Stimulated activated CD8-positive, alpha-beta memory T cell treated with anti-CD3 and anti-CD28 coated beads, Interleukin-2, amount 100 ng/mL, for 1 hour (primary cell): ENCODE measurements at places on chromosomes 6 and 20.

GRCh38 chr6:111517965-111518364, 34.9 kb upstream of the REV3L start:
- no peak for DNase-seq

DNA sequence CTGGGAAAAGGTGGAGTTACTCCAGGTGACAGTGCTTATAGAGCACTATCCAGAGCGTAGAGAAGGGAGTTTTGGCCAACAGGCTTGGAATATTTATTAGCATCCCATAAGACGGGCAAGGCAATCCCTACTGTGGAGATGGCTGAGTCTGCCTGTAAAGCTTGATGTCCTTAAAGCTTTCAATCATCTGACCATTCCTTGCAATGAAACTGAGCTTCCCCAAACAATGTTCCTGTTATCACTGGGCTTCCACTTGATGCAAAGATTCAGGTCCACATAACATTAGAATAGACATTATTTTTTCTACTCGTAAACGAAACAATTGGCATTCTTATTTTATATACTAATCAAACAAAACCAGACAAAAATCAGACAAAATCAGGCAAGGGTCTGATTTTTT, 48.4 kb upstream of the PIM1 start:
- DNase-seq: no peak

DNA sequence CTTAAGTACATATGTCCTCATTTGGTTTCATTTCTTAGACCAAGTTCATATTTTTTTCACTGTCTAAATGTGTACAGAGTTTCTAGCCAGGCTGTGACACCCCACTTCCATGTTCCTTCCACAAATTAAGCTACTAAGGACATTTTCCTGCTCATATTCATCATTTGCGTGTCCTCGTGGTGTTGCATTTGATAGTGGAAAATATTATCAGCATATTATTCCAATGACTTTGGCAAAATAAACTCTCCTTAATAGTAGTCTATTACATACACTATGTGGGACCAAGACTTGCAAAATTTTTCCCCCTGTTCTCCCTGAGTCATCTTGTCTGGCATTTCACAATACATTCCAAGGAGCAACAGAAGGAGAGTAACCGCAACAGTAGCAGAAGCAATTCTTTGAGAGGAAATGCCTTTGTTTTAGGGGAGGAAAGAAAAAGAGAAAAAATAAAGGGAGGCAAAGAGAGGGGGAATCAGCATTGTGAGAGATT, 599.2 kb downstream of the COL12A1 start:
- no peak for DNase-seq

DNA sequence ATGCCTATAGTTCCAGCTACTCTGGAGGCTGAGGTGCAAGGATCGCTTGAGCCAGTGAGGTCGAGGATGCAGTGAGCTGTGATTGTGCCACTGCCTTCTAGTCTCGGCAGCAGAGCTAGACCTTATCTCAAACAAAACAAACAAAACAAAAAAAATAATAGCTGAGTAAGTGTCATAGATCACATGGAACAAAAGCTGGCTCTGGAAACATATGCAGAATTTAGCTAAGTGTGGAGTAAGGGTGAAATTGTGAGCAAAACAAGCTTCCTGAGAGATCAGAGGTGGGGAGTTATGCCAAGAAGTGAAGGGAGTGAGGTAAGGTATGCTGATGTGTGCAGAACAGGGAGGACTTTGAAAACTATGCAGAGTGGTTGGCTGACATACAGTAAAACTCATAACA, 18.7 kb downstream of the SGK1 start:
- DNase-seq: no peak
